ENCODE measurements at places on chromosomes 4 and X.
A peak's percentile ranks its signal among the peaks of the same experiment; 100 is the strongest.

DNA sequence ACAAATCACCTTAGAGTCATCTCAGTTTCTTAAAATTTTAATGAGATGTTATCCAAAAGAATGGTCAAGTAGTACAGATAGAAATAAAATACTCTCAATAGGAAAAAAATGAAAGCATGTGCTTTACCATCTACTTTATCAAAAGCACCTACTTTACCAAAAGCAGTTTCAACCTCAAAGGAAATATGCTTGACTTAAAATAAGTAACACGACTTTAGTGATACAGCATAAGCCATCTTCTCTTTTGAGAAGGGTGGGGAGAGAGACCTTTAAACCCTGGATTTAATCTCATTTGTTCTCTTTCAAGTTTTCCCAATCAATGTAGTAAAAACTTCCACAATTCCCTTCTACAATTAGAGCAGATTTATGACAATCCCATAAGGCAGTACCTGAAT, 26.5 kb downstream of the OTUD4 start:
- DNase-seq = no peak

DNA sequence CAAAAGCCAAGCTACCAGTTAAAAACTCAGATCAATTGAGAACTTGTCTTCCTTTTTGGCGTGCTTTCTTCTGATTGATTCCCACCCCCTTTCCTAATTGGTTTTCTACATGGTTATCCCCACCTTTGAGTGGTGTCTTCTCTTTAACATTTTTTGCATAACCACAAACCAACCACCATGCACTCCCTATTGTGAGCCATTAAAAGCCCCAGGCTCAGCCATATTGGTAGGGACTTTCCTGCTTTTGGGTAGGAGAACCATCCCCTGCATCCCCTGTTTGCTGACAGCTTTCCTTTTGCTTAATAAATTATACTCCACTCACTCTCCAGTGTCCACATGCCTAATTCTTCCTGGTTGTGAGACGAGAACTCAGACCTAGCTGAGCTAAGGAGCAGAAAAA, 1651.4 kb upstream of the IGFBP7 start:
- no peak for DNase-seq

DNA sequence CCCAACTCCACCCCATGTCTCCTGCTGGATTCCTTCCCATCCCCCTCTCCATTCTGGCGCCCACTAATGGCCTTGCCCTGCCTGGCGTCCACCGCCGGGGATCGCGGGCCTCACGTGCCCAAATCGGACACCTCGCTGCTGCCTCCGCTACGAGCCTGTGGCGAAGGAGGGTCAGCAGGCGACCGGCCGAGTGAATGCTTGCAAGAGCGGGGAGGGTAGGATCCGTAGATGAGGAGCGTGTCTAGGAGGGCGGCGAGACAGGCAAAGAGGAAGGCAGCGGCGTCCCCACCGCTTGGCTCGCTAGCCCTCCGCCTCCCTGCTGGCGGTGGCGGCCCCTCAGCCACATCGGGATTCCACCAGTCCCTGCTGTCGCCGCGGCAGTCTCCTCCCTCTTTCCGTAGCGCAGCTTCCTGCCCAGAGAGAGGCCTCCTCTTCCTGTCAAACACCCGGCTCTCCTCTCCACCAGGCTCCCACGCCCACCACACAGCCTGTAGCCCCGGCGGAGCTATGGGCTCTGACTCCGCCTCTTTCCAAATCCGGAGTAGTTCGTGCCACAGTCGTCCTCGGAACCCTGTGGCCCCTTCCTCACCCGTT, at the start of gene SPIN2B:
SPIN2B (minus strand) TSS at position 387 of the 594 bp plus-strand sequence.
- peak; percentile 38 for DNase-seq

DNA sequence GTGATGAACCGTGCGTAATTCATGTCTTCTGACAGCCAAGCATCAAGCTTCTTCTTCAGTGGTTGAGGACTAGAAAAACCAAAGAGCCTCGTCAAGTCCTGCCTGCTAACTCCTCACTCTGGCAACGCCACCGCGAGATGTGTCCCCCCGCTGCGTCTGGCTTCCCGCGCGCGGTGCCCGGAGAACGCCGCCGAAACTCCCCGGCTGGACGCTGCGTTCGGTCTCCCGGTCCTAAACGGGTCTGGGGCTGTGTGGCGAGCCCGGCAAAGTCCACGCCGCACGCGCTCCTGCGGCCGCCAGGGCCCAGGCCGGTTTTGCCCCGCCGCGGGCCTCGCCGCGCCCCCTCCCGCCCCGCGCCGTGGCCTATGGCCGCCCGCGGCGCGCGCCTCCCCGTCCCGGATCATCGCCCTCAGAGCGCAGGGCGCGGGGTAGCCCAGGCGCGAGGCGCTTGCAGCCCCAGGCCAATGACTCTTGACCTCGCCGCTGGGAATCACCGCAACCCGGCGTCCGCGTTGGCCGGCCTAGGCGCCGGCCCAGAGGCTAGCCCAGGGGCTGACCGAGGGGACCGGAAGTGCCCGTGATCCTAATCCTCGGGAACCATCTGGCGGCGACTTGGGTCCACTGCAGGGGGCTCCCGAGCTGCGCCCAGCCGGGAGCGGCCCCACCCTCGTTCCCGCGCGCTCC, at the start of gene AADAT:
AADAT (minus strand) TSS at position 289 of the 684 bp plus-strand sequence; CDS start at position 23, 266 bp downstream.
- DNase-seq = peak; percentile 66

Measured in LNCaP clone FGC (cell line).